Endothelial cell of umbilical vein (primary cell): ENCODE measurements at places on chromosomes 2 and 18. TPM values are rescaled to one million over a fixed set of nuclear protein-coding genes. Genes with fewer than 3 reads are reported as not detected.

The C1QL2 gene
- polyA plus RNA-seq, result not detected in 2 replicates

The NYAP2 gene
- polyA plus RNA-seq, result not detected in 2 replicates

The RUFY4 gene
- polyA plus RNA-seq, result not detected in 2 replicates

The STPG4 gene
- not detected in 2 replicates for polyA plus RNA-seq

The SERPINB12 gene
- not detected in 2 replicates for polyA plus RNA-seq
